Activated B cell treated with CpG ODN at 0.5 μM for 24 hours (primary cell): ENCODE measurements at places on chromosomes 2 and 18. TPM values are rescaled to one million over a fixed set of nuclear protein-coding genes. Genes with fewer than 3 reads are reported as not detected.
A peak's percentile ranks its signal among the peaks of the same experiment; 100 is the strongest.

GRCh38 chr18:42030586-42031182 is 75.7 kb downstream of the PIK3C3 start:
- DNase-seq: no peak

- no peak for DNase-seq
These were observed 75.4 kb downstream of the RAPGEF4 start for GRCh38 chr2:172811027-172811426.

GRCh38 chr2:63735263-63735662 is 106.4 kb upstream of the UGP2 start:
- no peak for DNase-seq

DNA sequence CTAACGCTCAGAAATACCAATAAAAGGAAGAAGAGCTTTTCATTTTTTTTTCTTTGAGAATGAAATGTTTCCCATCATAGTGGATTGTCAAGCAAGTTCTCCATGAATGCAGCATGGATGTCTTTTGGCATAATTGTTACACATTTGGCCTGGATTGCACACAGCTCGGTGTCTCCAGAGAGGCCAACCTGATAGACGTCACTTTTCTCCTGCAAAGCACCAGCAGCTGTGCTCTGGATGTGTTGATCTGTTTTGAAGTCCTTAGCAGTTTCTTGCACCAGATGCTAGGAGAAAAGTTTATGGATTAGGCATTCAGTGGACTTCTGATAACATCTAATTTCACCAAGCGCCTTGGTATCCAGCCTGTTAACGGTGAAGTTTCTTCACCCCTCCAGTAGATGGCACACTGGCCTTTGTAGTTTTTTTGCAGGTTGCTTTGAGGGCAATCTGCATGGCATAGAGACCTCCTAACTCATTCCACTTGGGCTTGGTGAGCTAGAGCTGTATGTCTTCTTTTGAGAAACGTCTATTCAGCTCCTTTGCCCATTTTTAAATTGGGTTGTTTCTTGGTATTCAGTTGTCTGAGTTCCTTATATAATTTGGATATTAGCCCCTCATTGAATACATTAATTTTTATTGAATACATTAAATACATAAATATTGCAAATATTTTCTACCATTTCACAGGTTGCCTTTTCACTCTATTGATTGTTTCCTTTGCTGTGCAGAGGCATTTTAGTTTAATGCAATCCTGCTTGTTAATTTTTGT is 59.7 kb downstream of the PTH2R start:
- no peak for DNase-seq

GRCh38 chr2:174337337-174338146 is 2.8 kb downstream of the SP9 start:
- DNase-seq: peak; percentile 49

DNA sequence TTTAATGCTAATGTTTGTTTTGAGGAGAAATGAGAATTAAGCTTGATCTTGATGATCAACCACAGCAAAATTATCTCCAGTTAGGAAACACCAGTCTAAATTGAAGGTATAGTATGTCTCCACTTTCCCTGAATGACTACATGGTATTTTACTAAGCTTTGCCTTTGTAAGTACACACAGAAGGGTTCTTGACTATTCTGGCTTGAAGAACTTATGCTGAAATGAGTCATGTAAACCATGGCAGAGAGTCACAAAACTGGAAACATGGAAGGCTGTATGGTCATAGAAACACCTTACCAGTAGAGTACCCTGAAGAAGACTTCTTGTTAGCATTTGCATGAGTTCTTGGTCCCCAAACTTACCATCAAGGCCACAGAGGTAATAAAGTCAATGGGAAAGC is 250.5 kb downstream of the SLC8A1 start:
- no peak for DNase-seq

DNA sequence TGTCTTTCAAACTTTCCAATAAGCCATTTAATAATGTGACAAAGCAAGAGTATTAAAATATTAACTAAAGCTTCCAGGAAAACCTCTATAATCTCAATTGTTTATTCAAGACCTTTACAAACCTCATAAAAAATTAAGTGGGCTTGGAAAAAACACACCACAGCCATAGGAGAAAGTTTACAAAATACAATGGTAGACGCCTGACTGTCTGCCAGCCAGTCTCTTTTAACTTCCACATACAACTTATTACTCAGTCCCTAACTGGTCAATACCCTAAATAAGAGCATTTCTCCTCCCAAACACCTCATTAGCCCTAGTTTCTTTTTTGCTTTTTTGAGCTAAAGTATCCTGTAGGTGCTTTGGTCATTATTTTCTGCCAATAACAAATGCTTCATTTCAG is 247.4 kb upstream of the CYP26B1 start:
- no peak for DNase-seq

DNA sequence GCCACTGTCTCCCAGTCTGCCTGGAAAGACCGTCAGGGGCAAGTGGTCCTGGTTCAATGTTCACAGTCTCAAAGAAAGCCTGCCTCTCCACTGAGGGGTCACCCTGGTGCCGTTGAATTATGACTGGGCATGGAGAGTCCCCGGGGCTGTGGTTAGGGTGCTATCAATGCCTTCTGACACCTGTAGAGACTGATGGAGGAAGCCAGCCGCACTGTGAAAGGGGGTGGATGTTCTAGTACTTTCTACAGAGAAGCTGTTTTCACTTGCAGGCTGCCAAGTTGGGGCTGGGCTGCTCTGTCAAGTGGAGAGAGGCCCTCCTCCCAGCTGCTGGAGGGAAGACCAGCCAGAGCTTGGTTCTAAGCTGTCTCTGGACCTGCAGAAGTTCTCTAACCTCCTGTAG is 80.5 kb downstream of the BCL2L11 start:
- no peak for DNase-seq

GRCh38 chr2:238487652-238488346 is 61.1 kb downstream of the ASB1 start:
- DNase-seq: no peak

DNA sequence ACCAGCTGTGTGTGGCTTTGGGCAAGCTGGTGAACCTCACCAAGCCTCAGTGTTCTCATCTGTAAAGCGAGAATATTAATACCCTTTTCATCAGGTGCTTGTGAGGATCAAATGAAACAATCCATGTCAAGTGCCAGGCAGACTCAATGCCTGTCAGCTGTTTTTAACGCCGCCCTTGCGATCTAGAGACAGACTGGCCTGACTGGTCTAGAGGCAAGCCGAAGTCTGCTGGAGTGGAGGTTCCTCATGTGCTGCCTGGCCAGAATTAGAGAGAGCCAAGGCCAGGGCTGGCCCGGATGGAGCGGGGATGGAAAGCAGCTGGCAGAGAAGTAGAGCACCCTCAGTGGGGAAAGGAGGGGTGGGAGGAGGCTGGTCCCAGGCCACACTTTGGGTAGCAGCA is 74.5 kb upstream of the B3GNT7 start:
- no peak for DNase-seq

DNA sequence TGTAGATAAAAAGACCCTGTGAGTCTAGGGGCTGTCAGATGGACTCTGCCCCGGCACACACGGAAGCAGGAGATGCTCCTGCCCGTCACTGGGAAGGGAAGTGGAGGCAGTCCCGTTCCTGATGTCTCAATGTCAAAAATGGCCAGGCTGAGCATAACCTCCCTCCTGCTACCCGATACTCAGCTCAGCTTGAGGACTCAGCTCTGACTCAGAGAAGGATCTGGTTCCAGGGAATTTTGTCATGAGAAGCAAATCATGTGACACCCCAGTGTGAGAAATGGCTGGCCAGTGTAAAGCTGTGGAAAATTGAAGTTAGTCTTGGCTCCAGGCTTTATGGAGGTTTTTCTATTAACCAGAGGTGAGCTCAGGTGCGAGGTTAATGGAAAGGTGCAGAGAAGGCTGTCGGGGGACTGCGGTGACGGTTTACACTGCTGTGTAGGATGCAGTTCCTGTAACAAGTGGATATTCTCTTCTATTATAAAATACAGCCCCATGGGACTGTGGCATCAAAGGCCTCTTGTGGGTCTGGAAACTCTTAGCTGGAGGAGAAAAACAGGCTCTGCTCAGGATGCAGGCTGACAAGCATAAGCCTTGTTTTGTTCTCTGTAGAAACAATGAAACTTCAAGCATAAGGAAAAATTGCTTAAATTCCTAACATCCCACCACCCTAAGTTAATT is 24.7 kb upstream of the AGAP1 start:
- no peak for DNase-seq

DNA sequence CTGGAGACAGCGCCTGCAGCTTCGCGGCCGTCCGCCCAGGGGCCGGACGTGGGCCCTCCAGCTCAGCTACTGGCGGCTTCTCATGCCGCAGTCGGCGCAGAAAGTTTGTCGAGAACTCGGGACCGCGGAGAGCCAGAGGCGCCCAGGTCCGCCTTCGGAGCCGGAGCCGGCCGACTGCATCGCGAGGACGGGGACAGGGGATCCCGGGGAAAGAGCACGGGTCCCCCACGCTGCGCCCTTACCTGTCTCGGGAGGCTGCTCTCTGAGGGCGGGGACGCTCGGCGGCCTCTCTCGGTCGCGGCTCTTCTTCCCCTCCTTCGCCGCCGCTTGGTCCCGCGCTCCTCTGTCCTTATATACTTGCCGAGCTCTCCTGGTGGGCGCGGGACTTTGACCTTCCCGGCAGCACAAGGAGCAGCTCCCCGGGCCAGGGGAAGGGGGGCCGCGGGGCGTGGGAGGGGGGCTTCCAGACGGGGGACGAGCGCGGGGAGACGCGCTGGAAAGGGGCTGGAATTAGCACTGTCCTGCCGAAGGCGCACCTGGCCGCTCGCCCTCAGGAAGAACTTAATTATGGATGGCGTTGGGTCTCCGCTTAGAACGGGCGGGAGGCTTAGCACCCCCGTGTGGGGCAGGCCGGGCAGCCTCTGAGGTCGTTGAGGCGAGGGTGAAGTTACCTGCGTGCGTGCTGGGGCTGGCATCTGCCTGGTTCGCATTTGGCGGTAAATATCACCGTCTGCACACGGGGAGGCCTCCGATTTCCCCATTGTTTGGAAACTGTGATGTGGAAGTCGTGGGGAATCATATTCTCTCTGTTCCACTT is at the start of gene POMC:
TSS of gene POMC (minus strand) at position 325 of the 817 bp plus-strand sequence. CDS start 3,808 bp downstream, outside the sequence.
- DNase-seq: peak; percentile 51

DNA sequence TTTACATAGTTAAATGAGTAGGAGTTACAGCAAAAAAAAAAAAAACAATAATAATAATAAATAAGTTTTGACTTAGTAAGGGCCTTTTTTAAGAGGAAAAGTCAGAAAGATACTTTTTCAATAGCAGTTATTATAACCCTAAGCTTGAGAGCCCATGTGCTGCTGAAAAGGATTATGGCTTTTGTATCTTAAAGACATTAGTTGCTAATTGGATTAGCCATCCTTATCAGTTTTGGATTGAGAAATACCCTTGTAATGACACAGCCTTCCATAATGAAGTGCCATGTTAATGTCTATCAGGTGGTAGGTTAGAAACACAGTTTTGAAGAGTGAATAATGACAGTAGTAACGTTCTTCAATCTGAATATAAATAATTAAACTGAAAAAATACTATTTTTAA is 554.0 kb downstream of the RIT2 start:
- DNase-seq: no peak

- no peak for DNase-seq
These were observed 70.2 kb downstream of the HRH4 start for GRCh38 chr18:24530630-24531111.

GRCh38 chr2:105609746-105610402 is 134.8 kb upstream of the NCK2 start:
- DNase-seq: no peak

DNA sequence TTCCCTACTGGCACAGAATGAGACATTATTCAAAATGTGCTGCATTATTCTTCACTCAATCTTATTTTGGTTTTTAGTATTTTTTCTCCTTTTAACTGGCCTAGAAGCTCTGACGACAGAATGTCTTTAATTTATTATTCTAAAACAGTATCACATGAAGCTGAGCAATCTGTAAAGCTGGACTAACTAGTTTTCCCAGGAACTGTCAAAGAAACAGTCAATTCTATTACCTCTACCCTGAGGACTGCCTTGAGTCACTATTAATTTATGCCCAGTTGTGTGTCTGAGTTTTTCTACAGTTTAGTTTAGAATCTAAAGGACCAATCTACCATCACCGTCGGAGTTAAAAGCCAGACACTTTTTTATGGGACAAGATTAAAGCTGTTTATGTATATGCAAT is 31.6 kb downstream of the MBD2 start:
- no peak for DNase-seq

- no peak for DNase-seq
These were observed 24.9 kb upstream of the CD8A start for GRCh38 chr2:86815611-86816010.

GRCh38 chr2:162022290-162022945 is 51.6 kb downstream of the DPP4 start:
- no peak for DNase-seq

GRCh38 chr2:196459539-196459938 is 180.0 kb upstream of the CCDC150 start:
- DNase-seq: no peak

DNA sequence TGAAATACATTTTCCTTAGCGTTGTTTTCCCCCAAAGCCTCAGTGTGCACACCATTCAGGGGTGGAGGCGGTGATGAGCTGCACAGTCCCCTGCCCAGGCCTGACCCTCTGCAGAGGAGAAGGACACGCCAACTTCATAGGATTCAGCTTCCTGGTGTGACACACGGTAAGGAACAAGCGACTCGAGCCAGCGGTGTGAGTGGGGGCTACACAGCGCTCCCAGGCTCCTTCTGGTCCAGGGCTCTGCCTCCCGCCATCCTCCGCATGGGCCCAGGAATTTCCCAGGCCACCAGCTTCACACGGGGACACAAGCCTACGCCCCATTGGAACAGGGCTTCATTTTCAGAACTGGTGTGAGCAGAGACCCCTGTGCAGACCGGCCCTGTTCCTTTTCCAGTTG is 272.1 kb downstream of the HDAC4 start:
- DNase-seq: no peak

GRCh38 chr2:202589582-202589949 is 45.2 kb upstream of the FAM117B start:
- DNase-seq: no peak

DNA sequence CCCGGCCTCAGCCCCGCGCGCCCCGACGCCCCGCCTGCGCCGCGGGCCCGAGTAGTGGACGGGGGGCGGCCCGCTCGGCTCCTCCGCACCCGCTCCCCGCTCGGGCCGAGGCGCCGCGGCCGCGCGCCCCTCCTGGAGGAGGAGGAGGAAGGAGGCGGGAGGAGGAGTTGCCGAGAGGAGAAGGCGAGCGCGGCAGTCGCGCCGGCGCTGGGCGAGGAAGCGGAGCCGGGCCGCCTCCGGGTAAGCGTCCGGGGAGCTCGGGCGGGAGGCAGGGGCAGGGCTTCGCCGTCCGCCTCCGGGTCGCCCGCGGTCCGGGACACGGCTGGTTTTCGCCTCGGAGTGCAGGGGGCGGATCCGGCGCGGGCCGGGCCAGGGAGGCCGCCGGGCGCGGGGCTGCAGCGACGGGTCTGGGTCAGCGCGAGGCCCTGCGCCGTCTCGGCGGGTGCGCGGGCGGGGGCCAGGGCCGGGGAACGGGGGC is at the start of gene SOCS6:
TSS of gene SOCS6 (plus strand) at position 195 of the 478 bp plus-strand sequence. CDS start 35,624 bp downstream, outside the sequence.
- peak; percentile 29 for DNase-seq

- DNase-seq: no peak
These were observed 92.1 kb downstream of the PXDN start for GRCh38 chr2:1652034-1652790.

The LHCGR gene
- not detected in 2 replicates for total RNA-seq

The FAP gene
- not detected in 2 replicates for total RNA-seq

The LANCL1 gene
- total RNA-seq: 30.4 and 30.8 TPM in 2 replicates

The CDK15 gene
- total RNA-seq: not detected in 2 replicates

The PRR30 gene
- total RNA-seq: not detected in 2 replicates

The NDC80 gene
- 1.9 and 2.6 TPM in 2 replicates for total RNA-seq

The SH3RF3 gene
- total RNA-seq: 0.07 and 0.09 TPM in 2 replicates

The LYPD1 gene
- not detected in 2 replicates for total RNA-seq

The TUBB8B gene
- total RNA-seq: 0.22 TPM in 1 of 2 replicates, not detected in the other

The FEV gene
- total RNA-seq: not detected in 2 replicates
